ENCODE measurements at places on chromosomes 12 and 14.

DNA sequence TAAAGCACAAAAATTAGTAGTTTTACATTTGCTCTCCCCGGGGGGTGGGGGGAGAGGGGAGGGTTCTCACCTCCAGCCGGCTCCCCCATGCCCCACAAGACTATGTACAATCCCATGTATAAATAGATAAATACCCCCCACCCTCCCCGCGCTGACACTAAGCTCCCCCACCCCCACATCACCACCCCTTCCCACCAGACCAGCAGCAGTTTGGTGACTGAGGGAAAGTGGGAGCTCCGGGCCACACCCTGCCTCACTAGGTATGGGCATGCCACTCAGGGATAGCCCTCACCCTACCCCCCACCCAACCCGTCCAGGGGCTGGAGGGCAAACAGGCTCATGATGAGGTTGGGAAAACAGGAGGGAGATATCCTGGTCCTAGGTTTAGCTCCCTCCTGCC is 1.9 kb upstream of the PRKAG1 start:
- DNase-seq: no peak

- DNase-seq: no peak
Measured at GRCh38 chr12:57477710-57478681, 1.7 kb downstream of the ARHGAP9 start.

- DNase-seq: no peak
Measured at GRCh38 chr14:63472986-63473788, 70.0 kb downstream of the PPP2R5E start.

- DNase-seq: peak; percentile 27
Measured at GRCh38 chr12:95922231-95922630, 20.2 kb downstream of the CCDC38 start.

DNA sequence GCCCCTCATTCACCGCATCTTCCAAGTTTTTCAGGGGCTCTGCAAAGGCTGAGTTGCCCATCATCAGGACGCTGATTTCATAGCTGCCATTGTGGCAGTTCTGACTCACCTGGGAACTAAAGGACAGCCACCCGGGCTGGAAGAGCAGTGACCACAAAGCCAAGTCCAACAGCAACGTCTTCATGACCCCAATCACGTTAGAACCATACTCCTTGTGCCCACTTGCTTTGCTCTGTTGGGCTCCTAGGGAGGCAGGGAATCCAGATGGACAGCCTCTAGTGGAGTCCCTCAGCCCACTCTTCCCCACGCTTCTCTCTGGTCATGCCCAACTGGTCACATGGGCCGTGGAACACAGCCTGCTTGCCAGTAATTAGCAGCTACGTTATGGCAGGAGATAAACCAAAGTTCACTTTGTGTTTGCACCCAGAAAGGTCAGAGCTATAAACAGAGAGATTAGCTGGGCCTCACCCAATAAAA is at the start of gene GUCY2C:
Gene GUCY2C, minus strand, starts transcription at position 335 of the 477 bp plus-strand sequence. Its CDS starts 151 bp downstream, at position 184.
- no peak for DNase-seq

GRCh38 chr12:86015026-86015425 is 140.9 kb downstream of the NTS start:
- DNase-seq: no peak

GRCh38 chr14:106848330-106849121 is 1322.1 kb downstream of the TMEM121 start:
- DNase-seq: no peak

DNA sequence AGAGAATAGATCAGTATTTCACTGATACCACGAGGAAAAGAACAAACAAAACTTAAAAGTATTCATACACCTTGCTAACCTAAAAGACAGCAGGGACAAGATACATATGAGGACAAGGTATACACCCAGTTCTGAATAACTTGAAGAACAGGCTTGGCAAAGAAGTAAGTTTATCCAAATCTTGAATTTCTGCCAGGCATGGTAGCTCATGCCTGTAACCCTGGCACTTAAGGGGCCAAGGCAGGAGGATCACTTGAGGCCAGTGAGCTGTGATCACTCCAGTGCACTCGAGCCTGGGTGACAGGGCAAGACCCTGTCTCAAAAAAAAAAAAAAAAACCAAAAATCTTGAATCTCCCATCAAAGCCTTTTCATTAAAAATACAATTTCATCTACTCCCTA is 25.0 kb downstream of the EIF2S1 start:
- DNase-seq: no peak

DNA sequence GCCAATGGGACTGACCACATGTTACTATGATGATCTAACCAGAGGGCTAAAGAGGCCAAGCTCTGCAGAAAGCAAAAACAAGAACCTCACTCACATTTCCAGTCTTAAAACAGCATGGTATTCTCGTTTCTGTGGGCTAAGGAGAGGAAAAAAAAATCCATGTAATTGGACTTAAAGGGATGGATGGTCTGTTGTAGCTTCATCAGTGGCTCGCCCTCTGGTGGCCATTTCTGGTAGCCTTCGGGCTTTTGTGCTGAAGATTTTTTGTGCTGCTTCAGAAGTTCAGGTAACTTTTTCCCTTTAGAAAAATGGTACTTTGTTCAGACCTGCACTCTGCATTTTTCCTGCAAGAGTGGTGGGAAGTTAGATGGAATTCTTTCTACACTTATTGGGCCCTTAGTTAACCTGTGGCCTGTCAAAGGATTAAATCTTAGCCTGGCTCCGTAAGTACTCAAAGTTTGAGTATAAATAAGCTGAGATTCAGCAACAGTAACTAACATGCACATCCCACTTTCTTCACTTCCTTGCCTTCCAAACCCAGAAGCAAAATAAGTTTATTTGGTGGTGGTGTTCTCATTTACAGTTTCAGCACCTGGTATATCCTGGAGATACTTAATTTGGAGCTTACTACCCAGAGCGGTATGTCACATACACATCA is 22.3 kb downstream of the DCAF4 start:
- peak; percentile 67 for DNase-seq

- no peak for DNase-seq
Measured at GRCh38 chr12:64412459-64412858, 8.3 kb downstream of the XPOT start.

DNA sequence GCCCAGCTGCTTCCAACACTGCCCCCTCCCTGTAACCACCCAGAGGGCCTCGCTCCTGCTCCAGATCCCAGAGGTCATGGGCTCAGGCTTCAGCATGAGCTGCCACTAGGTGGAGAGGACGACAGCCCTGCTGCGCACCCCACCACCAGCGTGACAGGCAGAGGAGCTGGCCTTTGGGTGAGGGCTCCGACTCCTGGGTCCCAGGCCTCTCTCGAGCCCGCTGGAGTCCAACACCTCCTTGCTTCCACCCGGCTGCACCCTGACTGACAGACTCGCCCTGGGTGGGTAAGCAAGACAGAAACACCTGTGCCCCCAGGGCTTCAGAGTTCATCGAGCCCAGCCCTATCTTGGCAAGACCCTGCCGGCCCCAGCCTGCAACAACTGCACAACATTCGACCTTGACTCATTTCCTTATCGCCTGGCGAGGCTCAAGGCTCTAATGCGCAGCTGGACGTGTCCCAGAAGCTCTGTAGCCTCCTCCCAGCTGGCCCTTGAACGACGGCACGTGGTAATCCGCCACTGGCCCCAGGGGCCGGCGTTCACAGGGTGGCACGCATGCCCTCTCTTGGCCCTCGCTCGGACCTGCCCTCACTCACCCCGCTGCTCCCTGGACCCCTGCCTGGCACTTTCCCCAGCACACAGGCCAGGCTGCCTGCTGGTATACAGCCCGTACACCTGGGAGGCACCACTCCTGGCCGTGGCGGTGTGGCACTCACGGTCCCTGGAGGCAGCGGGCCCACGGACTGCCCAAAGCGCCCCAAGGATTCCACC is 28.0 kb downstream of the VPS37B start:
- no peak for DNase-seq

GRCh38 chr12:119024356-119024755 is 43.0 kb downstream of the SRRM4 start:
- no peak for DNase-seq

DNA sequence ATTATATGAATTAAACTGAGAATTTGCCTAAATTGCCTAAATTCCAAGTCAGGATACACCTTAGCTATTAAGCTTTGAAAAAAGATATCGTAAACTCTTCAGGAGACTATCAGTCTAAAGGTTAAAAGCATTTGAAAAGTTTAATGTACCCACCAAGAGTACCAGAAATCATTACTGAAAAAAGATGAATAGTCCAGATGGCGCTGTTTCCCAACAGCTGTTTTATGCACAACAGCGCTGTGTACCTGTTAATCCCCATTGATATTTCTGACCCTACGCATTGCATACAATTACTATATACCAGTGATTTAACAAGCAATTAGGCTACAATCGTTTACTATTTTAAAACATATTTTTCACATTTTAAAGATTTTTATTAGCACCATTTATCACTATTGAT is 185.0 kb downstream of the PLCZ1 start:
- DNase-seq: no peak

GRCh38 chr14:97452314-97452713 is 655.1 kb downstream of the VRK1 start:
- no peak for DNase-seq

DNA sequence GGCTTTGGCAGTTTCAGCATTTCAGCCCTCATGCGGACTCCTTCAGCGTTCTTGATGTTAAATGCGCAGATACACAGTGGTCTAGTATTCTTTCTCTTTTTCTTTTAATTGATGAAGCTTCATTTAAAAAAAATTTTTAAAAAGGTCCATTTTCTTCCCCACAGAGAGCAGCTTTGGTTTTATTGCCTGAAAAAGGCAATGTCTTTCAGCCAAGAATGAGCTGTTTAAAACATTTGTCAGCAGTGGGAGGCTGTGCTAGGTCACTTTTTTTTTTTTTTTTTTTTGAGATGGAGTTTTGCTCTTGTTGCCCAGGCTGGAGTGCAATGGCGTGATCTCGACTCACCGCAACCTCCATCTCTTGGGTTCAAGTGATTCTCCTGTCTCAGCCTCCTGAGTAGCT is 13.5 kb downstream of the KMT5A start:
- no peak for DNase-seq

DNA sequence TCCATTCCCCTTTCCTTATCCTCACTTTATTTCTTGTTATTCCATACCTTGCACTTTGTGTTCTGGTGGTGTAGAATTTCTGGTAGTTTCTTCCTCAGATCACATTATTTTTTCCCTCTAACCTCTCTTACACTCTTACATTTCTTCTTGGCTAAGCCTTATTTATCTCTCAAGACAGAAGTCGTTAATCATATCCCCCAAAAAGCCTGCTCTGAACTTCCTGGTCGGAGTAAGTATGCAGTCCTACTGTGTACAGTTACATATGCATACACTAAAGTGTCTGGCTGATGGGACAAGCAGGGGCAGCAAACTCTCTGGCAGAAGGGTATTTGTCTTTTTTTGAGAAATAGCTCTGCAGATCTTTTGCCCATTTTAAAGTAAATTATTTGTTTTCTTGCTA is 33.1 kb upstream of the USP15 start:
- DNase-seq: no peak

DNA sequence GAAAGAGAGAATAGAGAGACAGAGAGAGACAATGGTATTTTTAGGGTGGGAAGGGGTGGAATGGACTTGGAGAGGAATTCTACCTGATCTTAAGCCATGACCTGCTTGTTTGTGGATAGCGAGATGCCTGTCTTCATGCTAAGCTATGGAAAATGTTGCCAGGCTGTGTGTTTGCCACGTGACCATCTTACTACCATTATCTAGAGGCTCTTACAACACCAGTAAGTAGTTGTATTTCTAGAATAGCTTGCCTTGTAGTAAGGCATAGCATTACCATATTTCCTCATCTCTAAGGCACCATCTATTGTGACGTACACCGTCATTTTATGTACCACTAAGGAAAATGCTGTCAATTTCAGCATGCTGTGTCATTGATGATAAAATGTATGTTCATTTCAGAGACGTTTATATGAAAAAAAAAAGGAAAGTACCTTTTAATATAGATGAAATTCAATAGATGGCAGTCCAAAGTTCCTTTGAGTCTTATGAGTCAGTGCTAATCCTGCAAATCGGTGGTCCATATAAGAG is 75.6 kb upstream of the RASSF3 start:
- no peak for DNase-seq

DNA sequence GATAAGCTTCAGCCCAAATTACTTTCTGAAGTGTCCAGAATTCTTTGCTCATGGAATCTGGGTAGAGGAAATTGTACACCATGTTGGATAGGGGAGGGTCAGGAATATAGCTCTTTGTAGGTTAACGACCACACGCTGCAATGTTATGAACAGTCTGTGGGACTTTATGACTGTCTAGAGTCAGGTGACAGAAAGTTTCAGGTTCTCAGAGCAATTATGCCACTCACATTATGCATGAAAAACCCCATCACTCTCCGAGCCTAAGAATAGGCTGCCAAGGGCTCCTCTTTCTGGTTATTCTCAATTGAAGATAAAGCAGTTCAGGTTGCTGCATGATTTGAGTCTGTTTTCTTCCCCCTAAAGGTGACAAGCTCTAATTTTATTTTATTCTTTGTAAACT is 430.9 kb downstream of the ATP23 start:
- no peak for DNase-seq

DNA sequence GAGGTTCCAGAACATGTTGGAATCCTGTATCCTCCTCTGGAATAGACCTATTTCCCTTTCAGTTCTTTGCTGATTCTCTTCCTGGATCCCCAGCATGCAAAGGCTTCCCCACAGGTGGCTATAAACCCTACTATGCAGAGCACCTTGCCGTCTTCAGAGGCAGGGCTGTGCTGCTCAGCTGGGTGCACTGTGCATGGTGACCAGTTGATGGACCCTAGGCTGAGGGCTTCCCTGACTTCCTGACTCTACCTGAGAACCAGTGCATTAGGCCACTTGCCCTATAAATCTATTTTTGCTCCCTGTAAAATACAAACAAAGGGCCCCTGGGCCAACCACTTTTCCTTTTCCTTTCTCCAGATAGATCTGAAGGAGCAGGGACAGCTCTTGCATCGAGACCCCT is 14.1 kb downstream of the ZNF219 start:
- no peak for DNase-seq

- no peak for DNase-seq
Measured at GRCh38 chr12:131105736-131106348, 152.1 kb downstream of the ADGRD1 start.

DNA sequence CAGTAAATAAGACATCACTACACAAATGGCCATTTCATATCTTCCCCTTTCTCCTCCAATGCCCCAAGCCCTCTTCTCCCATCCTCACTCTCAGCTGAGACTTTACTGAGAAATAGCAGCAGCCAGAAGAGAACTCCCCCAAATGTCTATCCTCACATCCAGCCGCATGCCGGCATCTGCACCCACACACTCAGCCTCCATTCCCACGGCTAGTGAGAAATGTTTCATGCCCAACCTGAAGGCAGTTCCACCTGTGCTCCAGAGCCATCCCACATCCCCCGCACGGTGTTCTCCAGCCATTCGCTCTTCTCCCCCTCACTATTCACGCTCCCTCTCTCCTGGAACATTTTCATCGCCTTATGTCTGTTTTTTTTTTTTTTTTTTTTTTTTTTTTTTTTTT is 208.7 kb upstream of the DIO3 start:
- DNase-seq: no peak
